Esophagus squamous epithelium (tissue), 5 donors: ENCODE measurements at places on chromosomes 6 and 20.

- no peak for DNase-seq
Measured at GRCh38 chr20:63624486-63624885, 2.4 kb downstream of the GMEB2 start.

DNA sequence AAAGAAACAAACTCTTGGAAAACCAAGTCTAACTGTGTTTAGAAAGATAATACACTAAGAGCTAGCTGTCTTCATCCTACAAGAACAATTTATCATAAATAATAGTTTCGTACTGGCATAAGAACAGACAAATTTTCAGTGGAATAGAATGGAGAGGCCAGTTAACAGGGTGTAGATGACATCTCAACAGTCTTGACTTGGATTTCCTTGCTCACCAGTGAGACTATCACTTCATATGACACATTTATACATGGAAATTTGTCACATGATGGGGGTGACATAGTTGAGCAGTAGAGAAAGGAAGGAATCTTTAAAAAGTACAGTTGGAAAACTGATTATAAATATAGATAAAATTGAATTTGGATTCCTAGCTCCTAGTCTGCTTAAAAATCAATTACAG lies 35.6 kb downstream of the TNFAIP3 start:
- no peak for DNase-seq

- DNase-seq, result no peak
Measured at GRCh38 chr20:7147220-7147601, 379.7 kb downstream of the BMP2 start.

DNA sequence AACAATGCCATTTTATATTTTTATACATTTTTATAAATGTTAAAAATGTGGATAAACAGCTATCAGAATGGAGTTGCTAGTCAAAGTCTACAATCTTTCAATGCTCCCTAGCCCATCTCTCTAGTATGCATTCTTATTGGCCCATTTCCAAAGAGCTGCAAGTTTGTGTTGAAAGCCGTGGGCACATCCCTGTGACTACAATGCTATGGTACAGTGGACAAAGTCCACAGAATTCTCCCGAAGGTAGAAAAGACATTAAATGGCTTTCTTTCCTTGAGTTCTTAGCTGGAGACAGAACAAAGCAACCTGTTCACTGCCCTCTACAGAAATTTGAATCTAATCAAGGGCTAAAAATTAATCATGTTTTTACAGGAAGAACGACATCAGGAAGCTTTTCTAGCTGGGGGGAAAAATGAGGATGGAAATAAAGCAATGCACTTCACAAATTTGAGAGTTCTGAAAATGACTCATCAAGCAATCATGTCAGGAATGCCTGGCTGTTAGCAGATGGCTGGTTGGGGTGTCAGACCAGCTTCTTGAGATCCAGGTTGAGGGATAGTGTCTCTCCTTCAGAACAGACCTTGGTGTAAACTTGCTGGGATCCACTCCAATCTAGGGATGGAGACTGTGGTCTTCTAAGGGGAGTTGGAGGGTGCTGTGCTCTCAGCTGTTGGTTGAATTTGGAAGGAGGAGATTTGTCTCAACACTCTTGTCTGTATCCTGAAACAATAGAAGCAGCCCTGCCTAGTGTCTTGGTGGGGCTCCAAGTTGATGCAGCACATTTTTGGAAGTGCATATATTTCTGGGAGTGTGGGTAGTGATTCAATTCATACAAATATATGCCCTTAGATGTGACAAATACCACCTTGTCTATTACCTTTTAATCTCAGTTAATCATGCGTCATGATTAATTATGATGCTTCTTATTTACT lies 143.4 kb upstream of the PHACTR1 start:
- no peak for DNase-seq

DNA sequence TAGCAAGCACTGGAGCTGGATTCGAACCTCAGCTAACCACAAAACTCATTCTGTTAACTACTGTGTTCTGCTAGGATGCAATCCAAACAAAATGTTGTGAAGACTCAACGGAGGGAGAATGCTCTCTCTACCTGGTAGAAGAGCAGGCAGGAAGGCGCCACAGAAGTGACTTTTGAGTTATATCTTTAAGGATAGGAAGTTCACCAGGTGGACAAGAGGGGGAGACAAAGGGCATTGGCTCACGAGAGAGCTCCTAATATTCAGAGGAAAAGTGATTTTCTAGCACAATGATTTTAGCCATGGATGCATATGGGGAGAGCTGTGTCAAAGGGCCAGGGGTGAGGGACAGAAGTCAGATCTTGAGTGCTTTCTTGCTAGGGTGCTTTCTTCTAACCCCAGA lies 108.4 kb upstream of the MAFB start:
- DNase-seq, result no peak
